ENCODE measurements at places on chromosomes 16 and 17.

GRCh38 chr17:20009302-20010098 lies at the start of gene SPECC1:
SPECC1 (plus strand) TSS chr17:20009359; CDS start chr17:20096652, 87,293 bp downstream.
- peak; percentile 76 for DNase-seq

DNA sequence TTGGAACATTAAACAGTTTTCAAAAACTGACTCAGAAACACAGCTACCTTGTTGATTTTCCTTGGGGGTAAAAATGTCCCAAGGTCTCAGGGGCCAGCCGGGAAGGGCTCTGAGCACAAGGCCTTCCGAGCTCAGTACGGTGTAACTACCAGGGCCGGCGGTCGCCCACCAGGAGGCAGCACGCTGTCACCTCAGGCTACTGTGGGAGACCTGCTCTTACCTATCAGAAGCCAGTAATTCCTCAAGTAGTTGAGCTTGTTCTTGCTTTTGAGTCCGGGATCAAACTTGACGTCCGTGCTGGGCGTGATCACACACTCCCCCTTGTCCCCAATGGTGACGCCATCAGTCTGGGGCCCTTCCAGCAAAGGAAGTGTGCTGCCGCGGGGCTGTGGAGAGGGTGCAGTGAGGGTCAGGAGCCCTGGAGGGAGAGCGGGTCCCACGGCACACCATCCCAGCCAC lies 43.4 kb upstream of the ICAM2 start:
- DNase-seq: no peak

DNA sequence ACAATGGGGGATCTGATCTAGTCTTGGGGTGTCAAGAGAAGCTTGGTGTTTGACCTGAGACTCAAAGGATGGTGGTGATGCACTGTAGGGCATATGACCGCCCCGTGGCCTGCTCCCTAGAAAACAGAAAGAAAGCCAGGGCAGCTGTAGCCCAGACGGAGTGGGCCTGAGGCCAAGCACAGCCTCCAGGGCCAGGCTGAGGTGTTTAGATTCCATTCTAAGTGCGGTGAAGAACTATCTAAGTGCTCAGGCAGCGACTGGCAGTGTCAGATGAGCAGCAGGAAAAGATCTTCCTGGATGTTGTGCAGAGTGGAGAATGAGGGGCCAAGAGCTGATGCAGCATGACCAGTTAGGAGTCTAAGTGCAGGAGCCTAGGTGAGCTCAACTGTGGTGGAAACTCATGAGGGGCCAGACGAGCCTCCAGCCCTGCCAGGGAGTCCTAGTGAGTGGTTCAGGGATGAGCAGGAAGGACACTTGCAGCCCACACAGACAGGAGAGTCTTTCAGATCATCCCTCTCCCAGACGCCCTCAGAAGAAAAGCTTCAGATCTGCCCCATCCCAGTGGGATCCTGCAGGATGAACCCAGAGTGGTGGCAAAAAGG lies 314.2 kb upstream of the CCL2 start:
- no peak for DNase-seq

DNA sequence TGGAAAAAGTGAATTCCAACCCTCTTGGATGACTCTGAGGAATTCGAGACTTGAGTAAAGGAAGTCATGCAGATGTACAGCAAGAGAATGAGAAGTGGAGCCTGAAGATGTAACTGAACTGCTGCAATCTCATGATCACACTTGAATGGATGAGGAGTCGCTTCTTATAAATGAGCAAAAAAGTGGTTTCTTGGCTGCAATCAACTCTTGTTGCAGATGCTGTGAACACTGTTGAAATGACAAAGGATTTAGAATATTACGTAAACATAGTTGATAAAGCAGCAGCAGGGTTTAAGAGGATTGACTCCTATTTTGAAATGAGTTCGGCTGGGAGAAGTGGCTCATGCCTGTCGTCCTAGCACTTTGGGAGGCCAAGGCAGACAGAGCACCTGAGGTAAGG lies 25.5 kb downstream of the ASPA start:
- no peak for DNase-seq

DNA sequence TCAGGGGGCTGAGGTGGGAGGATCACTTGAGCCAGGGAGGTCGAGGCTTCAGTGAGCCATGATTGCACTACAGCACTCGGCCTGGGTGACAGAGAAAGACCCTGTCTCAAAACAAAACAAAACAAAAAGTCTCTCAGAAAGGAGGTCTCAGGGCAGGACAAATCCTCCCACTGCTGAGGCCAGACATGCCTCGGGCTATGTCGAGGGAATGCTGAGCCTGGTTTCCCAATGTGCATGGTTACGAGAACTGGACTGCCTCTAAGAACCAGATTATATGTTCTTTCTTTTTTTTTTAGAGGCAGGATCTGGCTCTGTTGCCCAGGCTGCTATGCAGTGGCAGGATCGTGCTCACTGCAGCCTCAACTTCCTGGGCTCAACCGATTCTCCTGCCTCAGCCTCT lies 27.6 kb downstream of the TRAP1 start:
- DNase-seq: no peak

- no peak for DNase-seq
Measured at GRCh38 chr17:63438092-63439051, 7.7 kb downstream of the CYB561 start.

DNA sequence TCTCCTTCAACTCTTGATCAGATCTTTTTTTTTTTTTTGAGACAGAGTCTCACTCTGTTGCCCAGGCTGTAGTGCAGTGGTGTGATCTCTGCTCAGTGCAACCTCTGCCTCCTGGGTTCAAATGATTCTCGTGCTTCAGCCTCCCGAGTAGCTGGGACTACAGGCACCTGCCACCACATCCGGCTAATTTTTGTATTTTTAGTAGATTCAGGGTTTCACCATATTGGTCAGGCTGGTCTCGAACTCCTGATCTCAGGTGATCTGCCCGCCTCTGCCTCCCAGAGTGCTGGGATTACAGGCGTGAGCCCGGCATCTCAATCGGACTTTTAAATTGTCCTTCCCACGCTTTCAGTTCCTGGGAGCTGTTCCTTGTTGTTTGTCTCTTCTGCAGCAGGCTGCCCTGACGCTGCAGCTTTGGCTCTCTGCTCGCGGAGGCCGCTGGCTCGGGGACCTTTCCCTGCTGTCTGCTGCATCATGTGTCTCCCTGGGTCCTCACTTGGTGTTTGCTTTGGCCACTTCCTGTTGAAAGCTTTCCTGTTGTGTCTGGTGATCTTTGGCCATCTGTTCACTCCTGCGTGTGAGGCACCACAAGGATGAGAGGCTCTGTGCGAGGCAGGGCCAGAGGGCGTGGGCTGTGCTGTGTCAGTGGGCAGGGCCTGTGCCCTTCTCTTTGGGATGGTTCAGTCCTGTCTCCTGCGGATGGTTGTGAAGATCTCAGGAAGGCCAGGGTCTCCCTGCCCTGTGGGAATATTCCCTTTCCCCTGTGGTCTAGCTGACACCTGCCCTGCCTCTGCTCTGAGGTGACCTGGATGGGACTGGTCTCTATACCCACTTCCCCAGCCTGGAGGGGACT lies 18.4 kb upstream of the CAPN15 start:
- DNase-seq: no peak

GRCh38 chr16:56241596-56241995 lies 50.3 kb downstream of the GNAO1 start:
- DNase-seq: no peak

DNA sequence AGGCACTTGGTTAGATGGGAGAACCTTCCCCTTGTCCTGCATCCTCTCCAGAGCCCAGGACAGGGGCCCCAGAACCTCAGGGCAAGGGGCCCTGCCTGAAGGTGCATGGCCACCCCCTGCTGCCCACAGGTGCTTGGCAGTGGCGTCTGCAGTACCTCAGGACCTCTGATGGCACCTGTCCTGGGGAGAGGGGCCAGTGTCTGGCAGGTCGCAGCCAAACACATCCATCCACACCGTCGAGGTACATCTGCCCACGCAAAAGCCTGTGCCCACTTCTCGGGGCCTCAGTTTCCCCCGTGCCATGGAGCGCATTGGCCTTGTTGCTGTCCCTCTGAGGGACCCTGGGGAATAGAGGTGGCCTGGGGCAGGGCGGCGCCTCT lies 9.3 kb downstream of the MAP2K3 start:
- no peak for DNase-seq

DNA sequence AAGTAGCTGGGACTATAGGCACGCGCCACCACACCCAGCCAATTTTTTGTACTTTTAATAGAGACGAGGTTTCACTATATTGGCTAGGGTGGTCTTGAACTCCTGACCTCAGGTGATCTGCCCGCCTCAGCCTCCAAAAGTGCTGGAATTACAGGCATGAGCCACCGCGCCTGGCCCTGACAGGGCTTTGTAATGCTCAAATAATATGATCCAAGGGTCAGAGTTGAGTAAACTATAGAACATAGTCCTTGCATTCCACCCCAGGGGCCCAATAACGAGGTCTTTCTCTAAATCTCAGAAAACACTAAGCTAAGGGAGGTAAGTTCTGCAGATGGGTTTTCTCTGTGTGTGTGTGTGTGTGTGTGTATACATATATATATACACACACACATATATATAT lies 5.8 kb upstream of the MEOX1 start:
- no peak for DNase-seq

- DNase-seq: no peak
Measured at GRCh38 chr16:68000450-68000849, 1.2 kb upstream of the DPEP2 start.

- no peak for DNase-seq
Measured at GRCh38 chr16:50688867-50689266, 4.5 kb upstream of the NOD2 start.

- DNase-seq: no peak
Measured at GRCh38 chr16:28081391-28081968, 18.0 kb upstream of the GSG1L start.

- DNase-seq: no peak
Measured at GRCh38 chr17:75237100-75238014, 24.0 kb downstream of the GGA3 start.

GRCh38 chr17:71402007-71402406 lies 718.8 kb upstream of the SOX9 start:
- DNase-seq: no peak

DNA sequence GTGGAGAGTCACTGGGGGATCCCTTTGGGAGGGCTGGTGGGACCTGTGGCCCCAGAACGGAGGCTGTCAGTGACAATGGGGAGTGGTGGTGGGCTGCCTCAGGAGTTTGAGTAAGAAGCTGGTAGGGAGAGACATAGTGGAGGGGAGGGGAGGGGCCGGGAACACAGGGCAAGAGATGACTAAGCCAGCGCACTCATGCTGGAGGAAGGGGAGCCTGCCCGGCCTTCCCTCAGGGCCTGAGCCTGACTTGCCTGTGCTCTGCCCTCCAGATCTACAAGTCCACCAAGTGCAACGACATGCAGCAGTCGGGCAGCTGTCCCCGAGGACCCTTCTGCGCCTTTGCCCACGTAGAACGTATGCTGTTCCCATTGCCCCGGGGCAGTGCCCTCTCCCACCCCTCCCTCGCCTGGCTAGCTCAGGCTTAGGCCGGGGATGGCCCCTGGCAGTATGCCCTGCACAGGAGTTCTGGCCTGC lies 29.3 kb downstream of the UNC13D start:
- no peak for DNase-seq

DNA sequence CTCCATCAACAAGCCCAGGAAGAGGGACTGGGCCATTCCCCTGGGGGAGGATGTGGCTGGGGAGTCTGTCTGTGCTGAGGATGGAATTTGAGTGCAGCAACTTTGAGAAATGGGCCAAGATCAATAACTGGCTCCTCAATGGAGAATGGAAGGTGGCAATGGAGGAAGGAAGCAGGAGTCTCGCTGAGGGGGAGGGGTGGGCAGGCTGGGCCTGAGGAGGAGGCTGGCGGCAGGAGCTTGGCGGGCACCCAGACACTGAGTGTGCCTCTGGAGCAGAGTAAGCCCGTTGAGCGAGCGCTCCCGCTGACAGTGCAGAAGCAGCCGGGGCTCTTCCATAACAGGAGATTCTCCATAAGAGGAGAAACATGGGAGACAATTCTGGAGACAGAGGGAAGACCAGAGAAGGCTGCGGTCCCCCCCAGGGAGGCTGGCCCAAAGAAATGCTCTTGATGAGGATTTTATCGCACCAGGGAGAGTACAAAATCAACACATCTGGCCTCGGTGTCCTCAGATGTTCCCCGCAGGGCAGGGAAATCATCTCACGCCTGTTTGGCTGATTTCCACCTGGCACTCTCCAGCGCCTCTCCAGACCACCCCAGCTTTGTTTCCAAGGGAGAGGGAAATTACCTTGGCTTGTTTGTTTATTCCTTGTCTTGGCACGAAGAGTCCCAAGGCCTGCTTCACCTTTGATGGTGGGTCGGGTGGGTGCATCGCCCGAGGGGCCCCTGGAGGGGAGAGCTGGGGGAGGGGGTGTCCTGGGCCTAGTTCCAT lies 2.8 kb upstream of the MMP15 start:
- peak; percentile 81 for DNase-seq

GRCh38 chr16:57574086-57574485 lies 31.6 kb downstream of the ADGRG5 start:
- DNase-seq: no peak

DNA sequence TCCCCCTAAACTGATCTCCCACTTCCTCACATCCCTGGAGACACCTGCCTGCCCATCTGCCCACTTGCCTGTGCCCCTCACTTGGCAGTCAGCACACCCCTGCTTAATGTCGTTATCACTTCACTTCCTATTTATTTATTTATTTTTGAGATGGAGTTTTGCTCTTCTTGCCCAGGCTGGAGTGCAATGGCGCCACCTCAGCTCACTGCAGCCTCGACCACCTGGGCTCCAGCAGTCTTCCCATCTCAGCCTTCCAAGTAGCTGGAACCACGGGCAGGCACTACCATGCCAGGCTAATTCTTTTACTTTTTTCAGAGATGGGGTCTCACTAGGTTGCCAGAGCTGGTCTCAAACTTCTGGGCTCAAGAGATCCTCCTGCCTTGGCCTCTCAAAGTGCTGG lies 23.5 kb upstream of the PHOSPHO1 start:
- DNase-seq: no peak

DNA sequence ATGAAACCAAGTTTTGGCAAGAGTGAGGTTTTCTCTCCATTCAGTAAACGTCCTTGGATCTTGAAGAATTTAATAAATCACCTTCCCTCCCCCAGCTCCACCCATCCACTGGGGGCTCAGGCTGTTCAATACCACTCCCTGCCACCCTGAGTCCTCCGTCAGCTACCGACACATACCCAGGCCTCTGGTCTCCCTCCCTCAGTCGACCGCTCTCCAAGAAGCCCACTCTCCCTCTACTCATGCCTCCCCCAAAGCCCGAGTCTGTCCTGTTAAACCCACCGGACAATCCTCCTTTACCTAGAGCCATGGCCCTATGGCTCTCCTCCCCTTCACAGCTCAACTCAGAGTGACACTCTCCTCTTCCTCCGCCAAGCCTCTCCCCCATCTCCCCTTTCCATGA lies 19.7 kb upstream of the SLC4A1 start:
- DNase-seq: no peak

DNA sequence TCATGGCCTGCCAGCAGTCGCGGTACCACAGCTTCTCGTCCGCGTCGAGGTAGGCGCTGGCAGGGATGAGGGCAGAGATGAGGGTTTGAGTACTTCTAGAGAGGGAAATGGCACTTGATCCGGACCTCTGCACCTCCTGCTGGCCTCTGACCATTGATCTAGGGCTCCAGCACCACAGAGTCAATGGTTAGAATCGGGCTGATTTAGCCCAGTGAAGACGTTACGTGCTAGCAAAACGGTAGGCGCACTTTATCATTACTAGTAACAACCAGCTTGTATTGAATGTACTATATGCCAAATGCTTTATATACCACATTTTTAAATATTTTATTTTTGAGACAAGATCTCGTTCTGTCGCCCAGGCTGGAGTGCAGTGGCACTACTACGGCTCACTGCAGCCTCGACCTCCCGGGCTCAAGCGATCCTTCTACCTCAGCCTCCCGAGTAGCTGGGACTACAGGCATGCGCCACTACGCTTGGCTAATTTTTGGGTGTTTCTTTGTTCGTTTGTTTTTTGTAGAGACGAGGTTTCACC lies 526 bp downstream of the TSNAXIP1 start:
- DNase-seq: no peak

Data from posterior cingulate gyrus (tissue), 11 donors.